Liver (tissue), 10 donors: ENCODE measurements at places on chromosomes 13 and 19. TPM values are rescaled to one million over a fixed set of nuclear protein-coding genes. Genes with fewer than 3 reads are reported as not detected.

- no peak for DNase-seq
These were observed 5.7 kb downstream of the ISOC2 start for GRCh38 chr19:55455576-55456235.

DNA sequence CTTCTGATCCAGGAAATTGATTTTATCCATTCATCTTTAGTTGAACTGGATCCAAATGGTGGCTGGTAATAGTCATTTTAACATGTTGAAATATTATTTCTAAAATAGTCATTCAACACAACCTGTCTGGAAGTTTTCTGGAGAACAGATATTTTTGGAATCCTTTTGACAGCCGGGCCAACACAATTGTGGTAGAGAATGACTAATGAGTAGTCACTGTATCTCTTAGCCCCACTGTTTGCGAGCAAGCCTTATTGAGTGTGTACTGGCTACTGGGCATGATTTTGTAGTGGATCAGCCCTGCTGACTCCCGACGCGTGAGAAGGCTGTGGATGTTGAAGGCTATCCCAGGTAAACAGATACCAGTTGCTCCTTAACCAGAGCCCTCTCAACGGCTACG is 383.4 kb downstream of the ZNF536 start:
- DNase-seq, result no peak

DNA sequence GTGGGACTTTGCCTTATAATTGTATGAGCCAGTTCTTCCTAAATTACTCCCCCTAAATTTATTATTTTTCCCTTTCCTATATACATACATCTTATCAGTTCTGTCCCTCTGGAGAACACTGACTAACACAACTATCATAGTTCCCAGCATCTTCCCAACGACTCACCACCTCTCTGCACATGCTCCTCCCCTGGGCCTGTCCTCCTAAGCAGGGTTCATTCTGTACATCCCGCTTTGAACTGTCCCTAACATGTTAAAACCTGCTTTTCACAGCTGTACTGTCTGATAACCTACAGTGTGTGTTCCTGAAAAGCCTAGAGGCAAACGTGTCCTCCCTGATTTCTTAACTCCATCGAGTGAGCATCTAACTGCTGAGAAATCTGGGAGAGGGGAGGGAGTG is 141.7 kb downstream of the EFNB2 start:
- DNase-seq, result no peak

- DNase-seq, result no peak
These were observed 431.1 kb downstream of the EFNB2 start for GRCh38 chr13:106104281-106104901.

Gene IGFL2
- not detected for total RNA-seq

Gene TTYH1
- 0.42 TPM for total RNA-seq

Gene ZNF878
- total RNA-seq, result 0.33 TPM

Gene TMIGD2
- 0.50 TPM for total RNA-seq

GRCh38 chr19:6023085-6023682 is 45.2 kb upstream of the RANBP3 start:
- no peak for DNase-seq

- DNase-seq, result peak; percentile 35
These were observed at the start of gene ZNF667 for GRCh38 chr19:56476651-56477428. Gene ZNF667 (minus strand): TSS chr19:56477345. CDS start chr19:56462370, 14,975 bp downstream.

Gene ZNF761
- 6.3 TPM for total RNA-seq

Gene LIM2
- total RNA-seq, result not detected

DNA sequence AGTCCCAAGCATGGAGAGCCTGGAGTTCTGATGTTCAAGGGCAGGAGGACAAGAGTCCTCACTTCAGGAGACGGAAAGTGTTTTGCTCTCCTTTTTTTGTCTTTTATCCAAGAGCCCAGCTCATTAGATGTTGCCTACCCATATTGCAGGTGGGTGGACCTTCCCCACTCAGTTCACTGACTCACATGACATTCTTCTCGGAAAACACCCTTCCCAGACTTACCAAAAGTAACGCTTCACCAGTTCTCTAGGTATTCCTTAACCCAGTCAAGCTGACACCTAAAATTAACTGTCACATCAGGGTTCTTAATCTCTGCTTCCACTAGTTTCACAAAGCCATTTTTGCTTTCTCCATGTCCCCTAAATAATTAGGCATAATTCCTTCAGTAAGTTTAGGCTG is 2215.4 kb upstream of the PCDH20 start:
- DNase-seq, result no peak

DNA sequence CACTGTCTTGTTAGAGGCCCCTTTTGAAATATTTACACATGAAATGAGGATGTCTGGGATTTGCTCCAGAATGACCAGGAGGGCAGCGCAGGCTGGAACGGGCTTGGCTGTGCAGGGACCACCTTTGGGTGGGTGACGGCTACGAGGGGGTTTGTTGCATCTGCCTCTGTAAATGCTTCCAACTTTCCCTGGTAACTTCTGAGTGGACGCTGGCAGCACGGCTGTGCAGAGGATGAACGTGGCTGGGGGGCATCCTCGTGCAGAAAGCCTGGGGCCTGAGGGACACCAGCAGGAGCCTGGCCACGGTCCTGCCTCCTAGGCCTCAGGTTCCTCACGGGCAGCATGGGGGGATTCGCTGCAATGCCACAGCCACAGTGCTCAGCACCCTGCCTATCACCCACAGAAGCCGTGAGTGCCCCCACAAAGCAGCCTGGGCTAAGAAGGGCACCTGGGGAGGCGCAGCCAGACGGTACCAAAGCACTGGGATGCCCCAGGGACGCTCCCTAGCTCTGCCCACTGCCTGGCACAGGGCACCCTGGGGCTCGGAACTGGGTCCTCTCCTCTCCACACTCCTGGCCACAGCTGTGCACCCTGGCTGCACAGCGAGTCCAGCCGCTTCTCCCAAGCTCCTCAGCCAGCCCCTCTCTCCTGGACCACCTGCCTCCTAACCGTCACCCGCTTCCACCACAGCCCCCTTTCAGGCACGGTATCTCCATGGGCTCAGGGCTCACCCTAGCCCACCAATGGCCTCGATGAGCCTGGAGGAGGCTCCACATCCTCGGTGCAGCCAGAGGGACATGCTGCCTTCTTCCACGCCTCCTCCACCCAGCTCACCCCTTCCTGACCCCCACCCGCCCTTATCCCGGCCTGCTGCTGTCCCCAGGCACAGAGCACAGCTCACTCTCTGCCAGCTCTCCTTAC is 44.5 kb downstream of the MLLT1 start:
- no peak for DNase-seq

GRCh38 chr19:12885749-12886650 is 1.0 kb downstream of the KLF1 start:
- peak; percentile 79 for DNase-seq

Gene KIR3DL2
- total RNA-seq, result not detected

DNA sequence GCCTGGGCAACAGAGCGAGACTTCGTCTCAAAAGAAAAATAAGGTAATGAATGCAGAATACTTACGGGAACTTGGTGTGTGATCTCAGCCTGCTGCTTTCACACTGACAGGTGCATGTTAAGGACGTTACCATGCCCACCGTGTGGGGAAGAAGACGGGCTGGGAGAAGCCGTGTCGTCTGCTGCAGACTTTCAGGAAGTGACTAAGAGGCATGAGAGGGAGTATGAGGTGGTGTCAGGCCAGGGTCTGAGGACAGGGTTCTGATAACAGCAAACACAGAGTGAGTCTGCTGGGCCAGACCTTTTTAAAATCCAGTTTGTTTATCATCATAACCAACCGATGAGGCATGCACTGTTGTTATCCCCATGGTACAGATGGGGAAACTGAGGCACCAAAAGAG is 13.6 kb upstream of the GALP start:
- no peak for DNase-seq

- DNase-seq, result no peak
These were observed 55.7 kb downstream of the NLRP12 start for GRCh38 chr19:53768401-53768800.

DNA sequence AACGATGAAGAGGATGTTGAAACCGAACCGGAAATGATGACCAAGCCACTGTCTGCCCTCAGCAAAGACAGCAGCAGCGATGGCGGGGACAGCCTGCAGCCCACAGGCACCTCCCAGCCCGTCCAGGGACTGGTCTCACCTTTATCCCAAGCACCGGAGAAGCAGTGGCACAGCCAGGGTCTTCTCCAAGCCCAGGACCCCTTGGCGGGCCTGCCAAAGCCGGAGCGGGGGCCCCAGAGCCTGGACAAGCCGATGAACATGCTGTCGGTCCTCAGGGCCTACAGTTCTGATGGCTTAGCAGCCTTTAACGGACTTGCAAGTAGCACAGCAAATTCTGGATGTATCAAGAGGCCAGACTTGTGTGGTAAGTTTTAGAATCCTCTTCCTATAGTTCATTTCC is 177.0 kb downstream of the ZNF536 start:
- no peak for DNase-seq

Gene PLEKHJ1
- total RNA-seq, result 44.5 TPM

Gene SLC6A16
- total RNA-seq, result 0.19 TPM

Gene ANGPTL4
- total RNA-seq, result 144 TPM

- peak; percentile 44 for DNase-seq
These were observed 599 bp upstream of the ARHGEF7 start for GRCh38 chr13:111114362-111115060.

Gene WDR62
- 6.6 TPM for total RNA-seq

DNA sequence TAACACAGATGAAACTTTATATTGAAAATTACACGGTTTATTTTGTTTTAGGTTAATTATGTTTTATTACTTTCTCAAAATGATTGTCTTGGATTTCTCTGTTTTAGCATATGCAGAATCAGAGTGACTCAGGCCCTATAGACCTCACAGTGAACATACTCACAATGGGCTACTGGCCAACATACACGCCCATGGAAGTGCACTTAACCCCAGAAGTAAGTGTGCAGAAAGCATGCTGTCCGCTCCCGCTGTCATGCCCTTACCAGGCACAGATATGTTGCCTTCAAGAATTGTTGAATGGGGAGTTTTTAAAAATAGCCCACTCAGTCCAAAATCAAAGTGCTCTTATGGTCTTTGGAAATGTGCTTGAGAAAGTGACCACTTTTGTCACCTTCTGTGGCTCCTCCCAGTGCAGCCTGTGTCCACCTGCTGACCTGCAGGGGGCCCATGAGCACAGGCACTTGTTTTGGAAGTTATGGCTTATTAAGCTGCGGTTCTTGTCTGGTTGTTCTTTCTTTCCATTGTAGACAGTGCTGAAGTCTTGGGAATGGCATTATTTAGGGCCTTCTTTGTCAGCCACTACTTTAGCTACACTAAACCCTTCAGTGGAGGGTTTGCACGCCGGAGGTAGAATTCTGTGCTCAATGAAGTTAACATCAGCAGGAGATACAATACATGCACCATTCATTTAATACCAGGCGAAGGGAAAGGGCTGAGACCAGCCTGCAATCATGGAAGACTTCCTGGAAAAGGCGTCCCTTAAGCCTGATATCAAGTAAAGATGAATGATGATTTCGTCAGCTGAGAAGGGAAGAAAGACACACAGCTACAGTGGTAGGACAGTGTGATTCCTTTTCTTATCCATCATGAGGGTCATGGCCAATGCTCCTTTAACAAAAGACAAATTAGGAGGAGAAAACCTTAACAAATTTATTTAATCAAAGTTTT is 36.7 kb downstream of the CUL4A start:
- DNase-seq, result no peak

DNA sequence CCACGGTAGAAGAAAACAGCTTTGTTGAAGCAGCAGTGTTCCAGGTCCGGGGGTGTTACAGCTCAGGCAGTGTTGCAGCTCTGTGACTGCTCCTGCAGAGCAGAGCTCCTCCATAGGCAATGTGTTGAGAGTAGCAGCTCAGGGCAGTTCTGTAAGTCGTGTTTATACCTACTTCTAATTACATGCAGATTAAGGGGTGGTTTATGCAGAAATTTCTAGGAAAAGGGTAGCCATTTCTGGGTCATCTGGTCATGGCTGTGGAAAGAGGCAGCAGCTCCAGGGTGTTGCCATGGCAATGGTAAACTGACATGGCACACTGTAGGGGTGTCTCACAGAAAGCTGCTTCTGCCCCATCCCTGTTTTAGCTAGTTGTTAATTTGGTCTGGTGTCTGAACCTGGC is 316.4 kb downstream of the GPC5 start:
- no peak for DNase-seq

DNA sequence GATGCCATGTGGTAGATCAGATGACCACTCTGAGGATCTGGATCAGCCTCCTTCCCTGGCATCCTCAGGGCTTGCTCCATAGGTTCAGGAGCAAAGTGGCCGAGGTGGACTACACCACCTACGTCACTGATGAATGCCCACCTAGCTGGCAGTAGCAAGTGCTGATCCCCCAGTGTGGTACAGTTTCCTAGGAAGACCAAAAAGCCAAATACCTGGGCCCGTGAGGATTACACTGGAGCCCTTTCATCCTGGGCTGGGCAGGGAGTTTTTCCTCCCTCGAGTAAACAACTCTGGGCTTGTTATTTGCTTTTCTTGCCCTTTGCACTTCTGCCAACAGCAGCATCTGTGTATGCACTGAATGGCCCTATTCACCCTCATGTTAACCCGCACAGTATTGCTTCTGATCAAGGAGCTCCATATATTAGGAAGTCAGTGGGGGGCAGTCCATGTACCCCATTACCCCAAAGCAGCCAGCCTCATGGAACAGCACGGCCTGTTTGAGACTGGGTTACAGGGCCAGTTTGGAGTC is 3.3 kb upstream of the MYADM start:
- DNase-seq, result no peak

Gene ANGPTL8
- 32.4 TPM for total RNA-seq

Gene POU2F2
- total RNA-seq, result 0.75 TPM

Gene TMEM150B
- 3.3 TPM for total RNA-seq

- no peak for DNase-seq
These were observed 13.8 kb downstream of the SPINT2 start for GRCh38 chr19:38277969-38278680.

Gene TMEM221
- 0.08 TPM for total RNA-seq

DNA sequence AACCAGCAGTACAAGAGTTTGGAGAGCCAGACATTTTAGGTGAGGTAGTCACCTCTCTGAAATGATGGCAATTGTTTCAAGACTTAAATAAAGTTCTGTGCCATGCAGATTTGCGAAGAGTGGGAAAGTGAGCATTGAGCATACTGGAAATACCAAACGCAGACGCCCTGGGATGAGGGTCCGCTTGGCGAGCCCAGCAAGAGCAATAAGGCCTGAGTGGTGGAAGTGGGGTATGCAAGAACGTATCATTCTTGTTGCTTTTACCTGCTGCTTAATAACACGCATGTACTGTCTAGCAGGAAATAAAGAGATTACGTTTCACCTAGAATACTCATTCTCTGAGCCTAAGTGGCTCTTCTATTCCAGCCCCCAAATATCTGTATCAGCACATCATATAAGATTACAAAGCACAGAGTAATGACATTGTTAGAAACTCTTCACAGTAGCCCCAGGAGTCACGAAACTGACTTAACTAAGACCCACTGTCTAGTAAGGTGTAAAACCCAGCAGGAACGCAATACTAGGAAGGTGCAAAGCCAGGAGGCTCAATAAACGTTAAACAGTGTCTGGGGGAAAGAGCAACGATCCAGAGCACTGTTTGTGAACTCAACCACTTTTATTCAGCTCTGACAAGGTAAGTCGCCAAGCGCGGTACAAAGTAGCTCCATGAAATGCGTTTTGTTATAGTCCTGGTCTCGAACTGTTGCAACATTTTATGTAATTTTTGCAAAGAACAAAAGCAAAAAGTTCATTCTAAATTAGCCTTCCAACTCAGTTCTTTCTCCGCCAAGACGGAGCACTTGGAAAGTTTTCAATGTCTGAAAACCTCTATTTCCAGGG is 1.2 kb downstream of the RCBTB2 start:
- DNase-seq, result no peak
